ENCODE measurements at places on chromosomes 16 and 17.

DNA sequence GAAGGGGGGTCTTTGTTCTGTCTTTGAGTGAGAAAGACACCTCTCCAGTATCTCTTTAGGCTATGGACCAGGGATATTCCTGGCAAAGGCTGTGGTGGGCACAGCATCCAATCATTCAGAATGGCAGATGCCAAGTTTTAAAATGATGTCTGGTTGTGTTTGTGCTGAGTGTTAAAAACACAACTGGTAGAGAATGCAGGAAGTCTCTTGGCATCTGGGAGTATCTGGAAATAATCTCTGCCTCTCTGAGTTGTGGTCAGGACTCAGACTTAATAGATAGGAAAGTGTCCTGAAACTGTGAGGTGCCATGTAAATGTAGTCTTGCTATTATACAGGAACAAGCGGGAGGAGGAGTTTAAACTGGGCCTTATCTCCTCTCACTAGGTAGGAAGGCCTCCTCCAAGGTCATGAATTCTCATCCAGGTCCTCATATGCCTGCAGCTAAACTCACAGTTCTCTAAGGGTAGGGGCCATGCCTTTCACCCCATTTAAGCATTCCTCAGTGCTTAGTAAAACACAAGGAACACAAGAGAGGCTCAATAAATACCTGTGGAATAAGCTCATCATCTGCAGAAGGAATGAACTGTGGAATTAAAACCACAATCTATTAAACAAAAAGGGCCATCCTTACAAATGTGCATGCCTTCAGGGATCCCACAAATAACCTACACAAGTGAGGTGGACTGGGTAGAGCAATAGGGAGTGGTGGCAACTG lies 317.6 kb downstream of the CBLN1 start:
- DNase-seq = peak; percentile 18

DNA sequence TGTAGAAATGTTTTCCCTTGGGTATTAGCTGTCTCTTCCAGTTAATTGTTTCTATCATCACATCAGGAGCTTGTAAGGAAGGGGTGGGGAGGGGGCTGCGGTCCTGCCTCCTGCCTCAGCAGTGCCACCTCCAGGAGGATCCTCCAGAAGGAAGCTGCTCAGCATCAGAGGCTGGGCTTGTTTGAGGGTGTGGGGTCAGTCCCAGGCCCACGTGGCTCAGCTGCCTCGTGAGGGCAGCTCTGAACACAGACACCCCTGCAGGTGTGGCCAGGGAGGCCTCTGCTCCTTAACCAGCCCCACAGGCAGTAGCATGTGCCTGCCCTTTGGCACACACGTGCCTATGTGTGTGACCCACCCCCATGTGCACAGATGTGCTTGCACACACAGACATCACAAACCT lies 46.3 kb downstream of the MRM1 start:
- DNase-seq = no peak

DNA sequence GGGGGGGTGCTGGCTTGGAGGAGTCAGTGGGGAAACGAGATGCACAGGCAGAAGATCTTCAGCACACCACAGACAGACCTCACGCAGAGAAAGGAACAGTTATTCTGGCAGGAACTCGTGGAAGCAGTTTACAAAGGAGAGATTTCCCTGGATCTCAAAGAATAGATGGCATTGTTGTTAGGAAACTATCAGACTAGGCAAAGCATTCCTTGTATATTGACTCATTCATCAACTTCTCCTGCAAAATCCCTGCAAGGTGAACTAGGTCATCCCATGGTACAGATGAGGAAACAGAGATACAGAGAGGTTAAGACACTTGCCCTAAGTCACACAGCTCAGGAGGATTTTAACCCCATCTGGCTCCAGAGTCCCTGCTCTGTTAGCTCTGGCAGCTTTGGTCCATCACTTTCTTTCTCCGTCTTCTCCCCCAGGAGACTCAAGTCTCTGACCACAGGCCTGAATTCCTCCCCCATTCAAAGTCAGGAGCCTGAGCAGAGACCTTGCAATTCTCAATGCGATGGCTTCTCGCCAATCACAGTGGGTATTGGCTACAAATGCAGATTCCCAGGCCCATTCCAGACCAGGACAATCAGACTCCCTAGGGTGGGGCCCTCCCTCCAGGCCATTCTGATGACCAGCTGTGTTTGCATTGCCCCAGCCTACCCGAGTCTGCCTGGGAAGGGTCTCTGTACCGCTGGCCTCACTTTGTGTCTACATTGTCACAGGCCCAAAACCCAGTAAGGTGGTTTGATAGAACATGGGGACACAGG lies 56.4 kb downstream of the LITAF start:
- no peak for DNase-seq

DNA sequence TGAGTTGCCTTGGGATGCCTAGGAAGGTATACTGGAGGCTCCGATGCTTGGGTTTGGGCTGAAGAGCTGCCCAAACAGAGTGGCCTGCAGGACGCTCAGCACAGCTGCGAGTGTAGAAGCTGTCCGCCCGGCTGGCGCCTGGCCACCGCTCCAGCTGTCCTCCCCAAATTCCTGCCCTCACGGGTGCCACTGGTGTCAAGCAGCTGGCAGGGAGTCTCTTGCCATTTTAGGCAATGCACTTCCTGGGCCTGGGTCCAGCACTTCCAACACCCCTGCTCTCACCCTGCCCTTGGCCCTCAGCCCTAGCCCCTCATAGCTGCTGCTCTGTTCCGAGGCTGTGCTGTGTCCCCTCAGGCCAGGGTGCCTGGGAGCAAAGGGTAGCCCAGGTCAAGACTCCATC lies 5.2 kb upstream of the PKMYT1 start:
- no peak for DNase-seq

DNA sequence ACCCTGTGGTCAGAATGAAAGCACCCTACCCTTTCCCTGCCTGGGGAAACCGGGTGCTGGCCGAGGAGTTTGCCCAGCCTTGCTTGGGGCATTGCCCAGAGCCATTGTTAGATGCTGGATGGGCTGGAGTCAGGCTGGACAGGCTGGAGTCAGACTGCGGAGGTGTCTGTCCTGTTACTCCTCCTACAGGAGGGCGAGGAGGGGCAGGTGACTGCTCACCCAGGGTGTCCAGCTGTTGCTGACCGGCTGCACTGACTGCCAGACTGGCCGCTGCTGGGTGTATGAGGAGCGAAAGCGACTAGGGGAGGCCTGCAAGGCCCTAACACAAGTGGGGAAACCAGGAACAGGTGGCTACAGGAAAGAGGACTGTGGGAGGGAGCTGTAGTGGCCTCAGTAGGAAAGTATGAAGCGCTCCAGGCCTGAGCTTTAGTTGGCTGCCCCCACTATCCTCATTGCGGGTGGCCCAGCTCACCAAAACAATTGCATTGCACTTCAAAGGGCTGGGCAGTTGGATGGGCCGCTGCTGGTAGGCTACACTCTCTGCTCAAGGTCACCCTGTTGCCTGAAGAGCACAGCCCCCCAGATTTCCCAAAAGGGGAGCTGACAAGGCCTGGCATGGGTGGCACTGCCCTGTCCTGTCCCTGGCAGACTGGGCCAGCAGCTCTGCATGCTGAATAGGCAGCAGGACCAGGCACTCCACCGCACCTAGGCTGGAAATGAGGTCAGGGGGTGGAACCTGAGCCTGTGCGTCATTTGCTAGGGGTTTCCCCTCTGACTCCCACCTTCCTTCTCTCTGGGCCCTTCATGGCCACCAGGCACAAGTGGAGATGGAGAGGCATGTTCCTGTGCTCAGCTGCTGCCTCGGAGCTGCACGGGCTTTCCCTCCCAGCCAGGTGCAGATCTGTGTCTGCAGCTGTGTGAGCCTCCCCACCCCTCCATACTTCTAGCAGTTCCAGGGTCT lies 18.4 kb downstream of the LDHD start:
- no peak for DNase-seq
